Adrenal gland (tissue), 19 donors: ENCODE measurements at places on chromosomes 2 and 18.

GRCh38 chr2:112737542-112738232, 16.9 kb downstream of the NT5DC4 start:
- DNase-seq, result no peak

- DNase-seq, result no peak
Observed at GRCh38 chr2:601806-602455, 75.3 kb downstream of the TMEM18 start.

DNA sequence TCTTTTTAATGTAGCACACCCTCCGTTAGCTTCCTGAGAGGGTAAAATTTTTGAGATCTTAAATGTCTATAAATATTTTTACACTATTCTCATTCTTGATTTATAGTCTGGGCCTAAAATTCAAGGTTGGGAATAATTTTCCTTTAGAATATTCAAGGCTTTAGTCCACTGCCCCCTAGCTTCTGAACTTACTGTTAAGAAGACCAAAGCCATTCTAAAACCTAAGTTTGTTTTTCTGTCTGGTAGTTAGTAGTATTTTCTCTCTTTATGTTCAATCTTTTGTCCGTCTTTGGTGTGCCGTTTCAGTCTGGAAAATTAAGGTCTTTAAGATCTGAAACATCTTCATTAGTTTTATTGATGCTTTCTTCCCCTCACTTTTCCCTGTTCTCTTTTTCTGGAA, 14.5 kb downstream of the OSBPL6 start:
- DNase-seq, result no peak

DNA sequence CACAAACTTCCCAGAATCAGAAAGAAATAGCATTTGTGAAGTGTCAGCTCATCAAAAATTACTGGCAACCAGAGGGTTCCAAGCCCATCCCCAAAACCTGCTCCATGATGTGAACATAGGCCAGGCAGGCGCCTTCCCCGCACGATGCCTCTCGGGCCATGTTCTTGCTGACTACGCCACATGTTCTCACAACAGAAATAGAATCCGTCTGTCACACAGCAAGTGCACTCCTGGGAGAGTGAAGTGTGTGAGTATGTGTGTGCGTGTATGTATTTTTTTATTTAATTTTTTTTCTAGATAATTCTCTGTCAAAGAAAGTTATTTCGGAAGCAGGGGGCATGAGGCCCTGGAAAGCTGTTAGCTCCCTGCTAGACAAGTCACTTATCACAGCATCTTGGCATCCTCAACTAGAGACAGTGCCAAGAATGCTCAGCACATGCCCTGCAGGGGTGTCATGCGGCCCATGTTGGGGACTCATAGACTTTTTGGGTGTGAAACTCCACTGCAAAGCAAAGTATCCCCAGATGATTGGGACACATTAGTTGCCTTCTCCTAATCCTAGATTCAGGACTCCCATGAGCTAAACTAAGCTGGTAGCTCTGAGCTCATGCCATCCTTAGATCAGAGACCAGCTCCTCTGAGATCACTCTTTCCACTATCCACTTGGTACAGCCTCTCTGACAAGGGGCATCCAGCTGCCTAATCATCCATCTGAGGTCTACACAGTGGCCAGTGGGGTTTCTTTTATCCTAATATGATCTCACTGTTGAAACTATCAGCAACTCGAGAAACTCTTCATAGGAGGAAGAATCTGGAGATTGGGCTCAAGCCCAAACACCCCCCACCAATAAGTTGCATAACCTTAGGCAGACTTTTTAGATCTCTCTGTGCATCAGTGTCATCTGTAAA, 53.2 kb upstream of the CYRIA start:
- no peak for DNase-seq

GRCh38 chr18:51007790-51008139, 22.2 kb upstream of the SMAD4 start:
- DNase-seq, result no peak

GRCh38 chr2:44942304-44943030, 965 bp downstream of the SIX3 start:
- no peak for DNase-seq

DNA sequence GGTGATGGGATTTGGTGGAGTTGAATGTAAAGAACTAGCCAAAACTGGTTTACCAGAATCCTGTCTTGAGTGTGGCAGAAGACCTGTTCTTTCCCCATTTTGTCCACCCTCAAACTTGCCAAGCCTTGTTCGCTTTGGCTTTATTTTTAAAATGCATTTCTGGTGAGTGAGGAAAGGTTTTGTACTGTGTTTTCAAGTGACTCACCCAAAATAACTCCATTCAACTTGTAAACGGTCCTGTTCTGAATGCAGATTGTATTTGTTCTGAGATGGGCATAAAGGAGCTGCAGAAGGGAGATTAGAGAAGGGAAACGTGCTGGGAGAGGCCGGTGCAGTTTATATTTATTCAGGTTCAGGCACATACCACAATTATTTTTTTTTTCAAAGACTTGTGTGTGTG, 5.3 kb upstream of the ITPRID2 start:
- DNase-seq, result no peak

- DNase-seq, result no peak
Observed at GRCh38 chr18:46224181-46224775, 120.1 kb downstream of the HAUS1 start.

- no peak for DNase-seq
Observed at GRCh38 chr2:53756644-53757043, 11.0 kb upstream of the CHAC2 start.

DNA sequence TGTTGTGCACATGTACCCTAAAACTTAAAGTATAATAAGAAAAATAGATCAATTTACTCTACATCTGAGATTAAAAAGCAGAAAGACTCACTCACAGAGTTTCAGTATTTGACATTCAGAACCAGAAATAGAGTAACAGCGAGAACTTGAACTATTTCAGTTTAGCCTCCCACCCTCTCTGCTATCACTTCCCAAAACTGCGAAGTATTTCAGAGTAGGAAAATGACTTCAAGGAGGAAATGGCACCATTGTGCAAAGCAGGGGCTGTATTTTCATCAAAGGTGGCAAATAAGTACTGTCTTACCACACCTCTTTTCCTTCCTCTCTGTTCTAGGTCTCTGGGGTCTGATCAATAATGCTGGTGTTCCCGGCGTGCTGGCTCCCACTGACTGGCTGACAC, 13.6 kb downstream of the DHRS9 start:
- DNase-seq, result no peak

DNA sequence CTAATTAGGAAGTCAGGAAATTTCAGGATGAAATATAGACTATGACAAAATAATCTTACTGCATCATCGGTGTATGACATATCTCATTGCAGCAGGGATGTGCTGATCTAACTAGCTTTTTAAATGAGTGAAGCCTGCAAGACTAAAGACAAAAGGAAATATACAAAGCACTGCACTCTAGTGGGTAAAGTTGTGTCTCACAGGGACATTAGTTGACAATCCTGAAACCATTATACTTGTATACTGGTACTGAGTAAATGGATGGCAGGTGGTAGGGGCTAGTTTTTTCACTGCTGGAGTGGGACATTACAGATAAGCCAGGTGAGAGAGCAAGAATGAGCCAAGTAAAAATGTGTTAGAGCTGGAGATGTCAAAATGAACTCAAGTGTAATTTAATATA, 317.5 kb upstream of the RAB6C start:
- DNase-seq, result no peak

DNA sequence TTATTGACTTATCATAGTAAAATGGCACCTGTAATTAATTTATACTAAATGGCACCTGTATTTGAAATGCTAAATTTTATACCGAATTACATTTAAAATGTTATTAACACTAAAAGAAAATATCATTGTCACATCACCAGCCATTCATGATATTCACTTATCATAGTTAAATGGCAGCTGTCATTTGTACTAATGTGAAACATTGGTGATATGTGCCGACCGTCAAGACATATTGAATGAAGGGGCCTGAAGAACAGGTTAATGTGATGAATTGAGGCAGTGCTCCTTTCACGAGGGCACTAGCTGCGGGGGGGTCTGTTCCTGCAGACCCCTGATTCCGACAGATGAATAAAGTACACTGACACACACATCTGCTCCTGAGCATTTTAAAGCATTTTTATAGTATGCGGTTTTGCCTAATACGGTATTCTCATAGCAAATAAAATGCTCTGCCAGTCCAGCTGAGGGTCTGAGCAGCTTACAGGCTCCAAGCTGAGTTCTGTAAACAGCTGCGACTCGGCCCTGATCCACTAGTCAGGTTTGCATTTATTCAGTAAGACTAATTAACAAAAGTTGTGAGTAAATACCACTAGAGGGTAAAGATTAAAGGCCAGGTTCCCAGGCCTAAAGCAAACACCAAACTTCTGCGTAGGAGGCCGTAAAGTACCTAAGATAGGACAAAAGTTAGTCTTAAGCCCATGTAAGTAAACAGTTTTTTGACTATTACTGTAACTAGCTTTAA, 593.4 kb upstream of the NETO1 start:
- DNase-seq, result no peak

GRCh38 chr2:172985139-172985892, 90.3 kb upstream of the MAP3K20 start:
- peak; percentile 82 for DNase-seq

DNA sequence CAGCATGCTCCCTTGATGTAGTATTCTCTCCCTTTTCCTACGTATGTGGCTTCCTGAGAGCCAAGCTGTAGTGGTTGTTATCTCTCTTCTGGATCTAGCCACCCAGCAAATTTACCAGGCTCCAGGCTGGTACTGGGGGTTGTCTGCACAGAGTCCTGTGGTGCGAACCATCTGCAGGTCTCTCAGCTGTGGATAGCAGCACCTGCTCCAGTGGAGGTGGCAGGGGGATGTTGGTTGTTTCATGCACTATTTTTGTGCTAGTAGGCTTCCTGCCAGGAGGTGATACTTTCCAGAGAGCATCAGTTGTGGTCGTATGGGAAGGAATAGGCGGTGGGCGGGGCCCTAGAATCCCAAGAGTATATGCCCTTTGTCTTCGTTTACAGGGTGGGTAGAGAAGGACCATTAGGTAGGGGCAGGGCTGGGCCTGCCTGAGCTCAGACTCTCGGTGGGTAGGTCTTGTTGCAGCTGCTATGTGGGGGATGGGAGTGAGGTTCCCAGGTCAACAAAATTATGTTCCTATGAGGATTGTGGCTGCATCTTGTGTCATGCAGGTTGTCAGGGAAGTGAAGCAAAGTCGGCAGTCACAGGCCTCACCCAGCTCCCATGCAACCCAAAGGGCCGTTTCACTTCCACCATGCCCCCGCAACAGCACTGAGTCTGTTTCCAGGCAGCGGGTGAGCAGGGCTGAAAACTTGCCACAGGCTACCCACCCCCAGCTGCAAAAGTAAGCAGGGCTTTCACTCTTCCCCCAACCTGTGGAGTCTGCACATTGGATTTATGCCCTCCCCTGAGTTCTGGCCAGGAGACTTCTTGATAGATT, 1139.5 kb downstream of the BCL11A start:
- no peak for DNase-seq

GRCh38 chr2:67295851-67296250, 101.3 kb upstream of the ETAA1 start:
- no peak for DNase-seq

GRCh38 chr2:127588241-127588640, 52.8 kb downstream of the MYO7B start:
- no peak for DNase-seq

DNA sequence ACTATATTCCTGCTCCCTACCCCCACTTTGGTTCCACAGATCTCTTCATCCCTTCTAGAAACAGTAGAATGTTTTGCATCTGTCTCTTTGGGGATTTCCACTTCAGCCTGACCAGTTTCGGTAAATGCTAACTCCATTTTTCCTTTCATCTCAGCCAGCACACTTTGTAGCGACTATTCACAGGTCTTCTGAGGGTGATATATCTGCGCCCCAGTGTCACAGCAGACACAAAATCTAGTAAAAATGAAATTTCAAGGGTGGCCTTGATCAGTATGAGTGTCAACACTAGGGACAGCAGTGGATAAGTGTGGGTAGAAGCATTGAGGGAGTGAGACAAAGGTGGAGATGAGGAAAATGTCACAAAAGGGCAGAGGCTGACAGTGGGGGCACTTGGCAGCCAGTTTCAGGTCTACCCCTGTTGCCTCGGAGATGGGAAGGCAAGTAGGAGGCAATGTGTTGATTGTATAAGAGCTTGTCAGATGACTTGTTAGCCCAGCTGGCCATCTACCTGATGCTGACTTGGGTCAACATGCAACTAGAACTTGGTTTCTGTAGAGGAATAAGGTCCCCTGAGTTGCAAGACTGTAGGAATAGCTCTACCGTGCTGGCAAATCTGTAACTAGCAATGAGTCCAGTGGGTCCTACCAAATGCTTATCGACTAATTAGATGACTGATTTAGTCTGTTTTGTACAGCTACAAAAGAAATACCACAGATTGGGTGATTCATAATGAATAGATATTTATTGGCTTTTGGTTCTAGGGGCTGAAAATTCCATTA, 60.7 kb downstream of the CXCR4 start:
- DNase-seq, result no peak

DNA sequence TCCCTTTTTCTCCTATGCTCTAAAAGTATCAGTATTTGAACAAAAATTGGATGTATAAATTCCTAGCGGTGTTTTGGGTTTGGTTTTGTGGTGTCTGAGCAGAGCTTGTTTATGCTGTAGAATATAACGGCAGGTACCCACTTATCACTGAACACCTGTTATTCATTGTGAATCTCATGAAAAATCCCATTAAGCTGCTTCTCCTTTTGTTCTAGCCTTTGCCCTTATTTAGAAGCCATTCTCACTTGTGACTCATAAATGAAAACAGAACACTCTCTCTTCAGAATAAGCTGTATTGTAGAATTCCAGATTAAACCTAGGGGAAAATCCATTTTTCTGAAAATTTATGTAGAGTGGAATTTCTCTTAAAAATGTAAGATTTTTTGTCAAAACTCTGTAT, 104.0 kb downstream of the PRPF40A start:
- no peak for DNase-seq

GRCh38 chr2:57408587-57408986, 638.0 kb upstream of the VRK2 start:
- DNase-seq, result no peak

DNA sequence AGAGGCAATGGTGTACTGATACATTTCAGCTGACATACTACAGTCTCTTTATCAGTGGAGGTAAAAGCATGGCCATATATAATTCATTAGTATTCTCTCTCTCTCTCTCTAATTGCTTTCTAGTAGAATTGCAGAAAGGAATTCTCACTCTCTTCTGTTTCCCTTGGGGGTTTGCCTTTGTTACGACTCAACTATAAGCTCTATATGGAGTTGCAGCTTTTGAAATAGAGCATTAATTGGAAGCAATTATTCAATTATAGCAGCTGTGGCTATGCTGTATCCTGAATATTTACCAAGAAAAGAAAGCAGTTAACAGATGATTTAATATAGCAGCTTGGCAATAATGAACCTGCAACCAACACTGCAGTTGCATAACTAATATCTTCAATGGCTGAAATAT, 132.7 kb upstream of the STON1 start:
- DNase-seq, result no peak

DNA sequence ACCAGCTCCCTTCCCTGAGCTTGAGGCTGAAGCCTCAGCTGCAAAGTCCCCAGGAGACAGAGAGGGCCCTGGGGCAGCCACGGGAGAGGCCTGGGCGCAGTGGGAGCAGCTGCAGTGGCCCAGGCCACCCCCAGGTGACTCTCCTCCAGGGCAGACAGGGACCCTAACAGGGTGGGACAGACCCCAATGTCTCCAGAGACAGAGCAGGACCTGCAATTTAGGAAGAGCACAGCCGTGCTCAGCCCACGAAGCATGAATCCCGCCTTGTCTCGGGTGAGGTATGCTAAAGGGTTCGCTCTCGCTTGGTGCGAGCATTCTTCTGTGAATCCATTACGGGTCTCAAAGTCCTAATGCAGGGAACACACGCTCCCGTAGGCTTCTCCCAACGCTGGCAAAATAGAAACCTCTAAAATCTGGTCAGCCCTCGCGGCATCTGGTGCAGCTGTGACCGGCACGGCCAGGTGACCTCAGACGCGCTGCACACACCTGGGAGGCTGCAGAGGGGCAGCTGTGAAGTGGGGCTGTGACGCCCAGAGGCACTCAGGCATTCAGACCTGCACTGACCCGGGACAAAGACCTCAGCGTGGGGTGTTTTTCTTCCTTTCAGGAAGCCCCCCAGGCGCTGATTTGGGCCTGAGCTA, 12.6 kb downstream of the MBP start:
- DNase-seq, result no peak
